CD4-positive, alpha-beta T cell treated with Interferon gamma for 1 hour (primary cell): ENCODE measurements at places on chromosomes 4 and X.

- no peak for DNase-seq
These were observed 5.1 kb upstream of the CXCL9 start for GRCh38 chr4:76012388-76012801.

GRCh38 chrX:119235872-119236622, at the start of gene PGRMC1:
TSS of gene PGRMC1 (plus strand) at chrX:119236285. CDS start at chrX:119236364, 79 bp downstream.
- DNase-seq, result peak; percentile 81

GRCh38 chr4:140837736-140838135, 81.6 kb upstream of the TBC1D9 start:
- no peak for DNase-seq

DNA sequence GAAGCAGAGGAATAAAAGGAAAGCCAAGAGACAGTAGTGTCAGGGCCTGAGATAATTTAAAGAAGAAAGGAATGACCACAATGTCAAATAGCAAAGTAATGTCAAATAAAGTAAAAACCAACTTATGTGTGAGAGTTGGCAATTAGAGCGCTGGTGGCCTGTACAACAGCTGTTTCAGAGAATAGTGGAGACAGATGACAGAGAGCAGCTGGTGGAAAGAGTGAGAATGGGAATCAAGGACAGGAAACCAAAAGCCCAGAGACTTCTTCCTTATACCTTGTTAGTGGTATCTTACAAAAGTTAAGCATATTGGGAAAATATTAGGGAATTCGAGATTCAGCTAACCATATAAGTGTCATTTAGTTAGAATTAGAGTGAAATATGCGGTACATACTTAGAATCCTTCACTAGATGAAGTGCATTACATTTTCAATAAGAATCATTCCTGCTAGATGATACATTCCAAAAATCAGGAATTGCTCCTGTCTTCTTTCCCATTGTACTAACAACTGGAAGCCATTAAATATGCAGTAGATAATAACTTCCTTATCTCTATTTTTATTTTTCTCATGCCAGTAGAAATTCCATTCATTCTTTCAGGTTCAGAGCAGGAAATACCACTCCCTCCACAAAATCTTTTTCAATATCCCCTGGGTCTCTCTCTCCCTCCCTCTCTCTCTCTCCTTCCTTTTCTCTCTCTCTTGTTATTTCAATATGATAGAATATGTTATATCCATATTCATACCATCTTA, 525.4 kb downstream of the CENPC start:
- no peak for DNase-seq

GRCh38 chr4:146243141-146243882, 29.0 kb downstream of the REELD1 start:
- DNase-seq, result peak; percentile 33

DNA sequence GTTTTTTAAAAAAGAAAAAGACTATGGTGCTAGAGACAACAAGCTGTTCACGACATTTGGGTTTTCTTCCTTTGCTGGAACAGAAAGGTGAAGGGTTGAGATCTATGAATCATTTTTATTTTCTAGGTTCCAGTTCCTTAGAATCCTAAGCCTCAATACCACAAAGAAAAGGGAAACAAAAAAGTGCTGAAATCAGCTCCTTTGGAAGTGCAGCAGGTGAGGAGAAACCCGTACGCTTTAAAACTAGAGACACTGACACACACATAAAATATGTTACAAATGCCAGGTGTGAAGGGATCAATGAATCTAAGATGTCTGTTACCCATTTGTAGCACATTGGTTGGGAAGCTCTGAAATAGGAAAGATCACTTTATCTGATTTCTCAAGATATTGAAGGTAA, 125.2 kb downstream of the AREG start:
- DNase-seq, result no peak

DNA sequence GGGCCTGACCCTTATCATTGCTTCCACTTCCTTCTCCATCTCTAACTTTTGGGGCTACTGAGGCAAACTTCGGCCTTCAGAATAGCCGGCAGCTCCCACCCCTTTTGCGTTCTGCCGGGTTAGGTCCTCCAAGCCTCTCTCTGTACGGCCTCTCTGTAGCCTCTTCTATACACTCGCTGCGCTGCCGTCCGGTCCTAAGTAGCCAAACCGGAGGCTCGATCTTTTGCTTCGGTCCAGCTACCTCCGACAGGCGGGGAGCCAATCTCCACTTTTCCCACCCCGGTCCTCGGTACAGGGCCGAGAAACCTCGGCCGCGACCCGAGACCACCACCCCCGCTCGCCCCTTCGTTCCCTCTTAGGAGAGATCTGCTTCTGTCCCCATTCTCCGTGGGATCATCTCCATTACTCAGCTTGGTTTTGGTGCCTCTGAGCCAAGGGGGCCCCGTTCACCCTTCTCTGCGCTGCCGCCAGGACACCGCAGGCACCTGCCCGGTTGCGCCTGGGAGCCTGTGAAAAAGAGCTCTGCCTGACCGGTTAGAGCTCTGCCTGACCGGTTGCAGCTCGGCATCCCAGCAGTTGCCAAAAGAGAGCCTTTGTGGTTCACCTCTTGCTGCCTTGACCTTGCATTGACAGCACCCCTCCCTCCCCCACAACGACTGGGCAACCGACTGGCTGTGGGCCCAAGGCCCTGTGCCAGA, 1.0 kb upstream of the HTR2C start:
- no peak for DNase-seq

GRCh38 chr4:9927341-9928007, 93.8 kb downstream of the SLC2A9 start:
- no peak for DNase-seq

DNA sequence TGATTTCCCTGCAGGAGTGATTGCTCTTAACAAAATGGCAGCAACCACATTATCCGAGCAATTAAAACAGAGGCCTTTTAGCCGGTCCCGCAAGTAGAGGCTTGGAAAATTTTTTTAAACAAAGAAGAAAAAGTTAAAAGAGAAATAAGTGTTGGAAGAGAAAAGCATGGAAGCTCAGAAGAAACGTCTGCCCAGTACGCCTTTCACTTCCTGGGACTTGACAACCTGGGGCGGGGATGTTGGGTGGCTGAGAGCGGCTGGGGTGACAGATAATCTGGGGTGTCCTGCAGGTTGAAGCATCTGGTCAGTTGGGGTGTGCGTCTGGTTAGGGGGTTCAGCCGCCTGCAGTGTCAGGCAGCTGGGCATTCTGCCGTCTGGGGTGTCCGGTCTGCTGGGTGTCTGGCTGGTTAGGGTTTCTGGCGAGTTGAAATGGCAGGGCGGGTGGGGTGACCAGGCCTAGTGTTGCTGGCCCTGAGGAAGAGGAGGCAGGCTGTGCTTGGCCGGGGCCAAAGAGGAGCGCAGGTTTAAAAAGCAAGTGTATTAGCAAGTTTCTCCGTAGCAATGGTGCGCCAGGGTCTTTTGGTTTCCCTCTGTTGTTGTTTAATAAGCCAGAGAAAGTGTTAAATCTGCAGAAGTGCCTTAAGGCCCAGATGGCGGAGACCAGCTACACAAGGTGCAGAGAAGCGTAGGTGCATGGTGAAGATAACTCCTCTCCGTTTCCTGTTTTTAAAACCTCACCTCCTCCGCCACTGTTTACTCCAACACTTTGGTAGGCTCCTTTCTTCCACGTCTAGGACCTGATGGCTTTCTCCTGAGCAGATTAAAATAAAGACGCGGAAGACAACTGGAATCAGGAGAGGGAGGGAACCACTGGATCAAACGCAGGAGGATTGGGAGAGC, 5.6 kb downstream of the HAND2 start:
- DNase-seq, result no peak

DNA sequence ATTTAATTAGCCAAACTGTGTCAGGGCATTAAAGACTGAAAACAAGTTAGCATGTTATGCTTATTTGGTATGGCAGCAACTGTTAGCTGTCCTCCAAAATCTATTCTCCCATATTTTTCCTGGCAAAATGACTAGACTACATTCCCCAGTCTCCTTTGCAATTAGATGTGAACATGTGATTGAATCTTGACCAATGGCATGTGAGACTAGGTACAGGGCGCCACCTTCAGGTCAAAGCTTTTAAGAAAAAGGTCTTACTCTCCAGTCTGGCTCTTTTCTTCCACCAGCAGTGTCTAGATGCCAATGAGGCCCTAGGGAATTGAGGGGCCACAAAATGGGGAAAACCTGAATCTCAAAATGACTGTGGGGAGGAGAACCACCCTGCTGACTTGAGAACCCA, 408.2 kb downstream of the SMARCA1 start:
- no peak for DNase-seq

DNA sequence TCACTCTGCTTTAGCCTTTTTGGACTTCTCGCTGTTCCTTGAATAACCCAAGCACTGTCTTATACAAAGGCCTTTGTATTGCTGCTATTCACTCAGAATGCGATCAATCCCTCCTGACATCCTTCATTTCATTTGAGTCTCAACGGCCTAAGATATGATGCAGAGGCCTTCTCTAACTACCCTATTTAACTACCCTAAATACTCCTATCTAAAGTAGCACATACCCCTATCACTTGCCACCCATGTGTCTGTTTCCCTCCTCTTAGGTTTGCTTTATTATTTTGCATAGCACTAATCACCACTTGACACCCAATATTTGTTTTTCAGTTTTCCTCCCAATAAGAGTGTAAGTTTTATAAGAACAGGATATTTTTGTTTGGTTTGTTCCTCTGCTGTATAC, 42.3 kb upstream of the ACSL4 start:
- no peak for DNase-seq

DNA sequence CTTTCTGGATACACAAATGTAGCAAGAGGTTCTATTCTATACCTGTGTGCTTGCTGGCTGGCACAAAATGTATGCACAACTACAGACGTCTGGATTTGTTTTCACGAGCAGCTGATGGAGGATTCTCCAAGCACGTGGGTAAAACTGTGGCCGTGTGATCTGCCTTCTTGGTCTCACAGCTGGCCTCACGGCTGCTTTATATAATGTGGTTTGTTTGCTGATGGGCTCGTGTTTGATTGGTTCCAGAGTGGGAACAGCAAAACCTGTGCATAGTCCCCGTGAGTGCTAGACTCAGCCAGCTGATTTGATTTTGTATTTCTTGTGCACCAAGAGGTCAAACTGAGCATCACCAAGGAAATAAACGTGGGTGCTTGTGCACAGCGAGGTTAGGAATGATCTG, 262.6 kb upstream of the RPS6KA3 start:
- DNase-seq, result no peak

- DNase-seq, result no peak
These were observed 247.0 kb upstream of the NDST4 start for GRCh38 chr4:115360431-115360830.

GRCh38 chr4:23041501-23041900, 348.8 kb downstream of the GBA3 start:
- DNase-seq, result no peak

- DNase-seq, result no peak
These were observed 421.7 kb upstream of the HTR2C start for GRCh38 chrX:114162068-114162735.

GRCh38 chrX:32678487-32678886, 532.9 kb downstream of the DMD start:
- DNase-seq, result no peak

- DNase-seq, result no peak
These were observed 125.0 kb downstream of the RASGEF1B start for GRCh38 chr4:81346719-81347118.

DNA sequence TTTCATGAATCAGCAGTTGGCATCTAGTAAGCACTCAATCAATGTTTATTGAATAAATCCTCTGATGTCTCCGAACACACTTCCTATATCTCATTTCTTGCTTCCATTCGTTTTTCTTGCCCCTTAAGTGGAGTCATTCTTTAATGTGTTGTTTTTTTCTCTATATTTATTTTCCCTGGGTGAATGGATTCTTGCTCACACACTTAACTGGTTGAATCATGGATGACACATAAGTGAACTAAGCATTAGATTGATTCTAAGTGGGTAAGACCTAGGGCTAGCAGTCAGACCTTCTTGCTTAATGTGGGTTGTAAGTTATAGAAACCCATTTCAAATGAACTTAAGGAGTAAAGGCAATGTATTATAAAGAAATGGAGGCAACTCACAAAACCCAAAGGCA, 111.1 kb downstream of the RTL3 start:
- no peak for DNase-seq

DNA sequence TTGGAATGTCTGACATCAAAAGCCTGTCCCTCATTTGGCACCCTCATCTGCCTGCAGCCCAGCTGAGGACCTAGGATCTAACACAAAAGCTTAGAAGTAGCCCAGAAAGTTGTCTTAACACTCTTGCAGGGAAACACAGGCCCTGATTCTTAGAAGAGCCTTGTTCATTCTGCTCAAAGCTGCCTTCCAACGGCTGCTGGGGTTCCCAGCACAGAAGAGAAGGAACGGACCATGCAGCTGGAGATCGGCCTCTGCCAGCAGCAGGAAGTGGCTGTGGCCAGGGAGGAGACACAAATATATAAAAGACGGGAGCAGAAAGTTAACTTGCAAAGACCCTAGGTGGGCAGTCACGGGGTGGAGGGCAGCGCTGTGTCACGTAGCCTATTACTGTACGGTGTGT, 20.4 kb downstream of the PRPS2 start:
- no peak for DNase-seq

DNA sequence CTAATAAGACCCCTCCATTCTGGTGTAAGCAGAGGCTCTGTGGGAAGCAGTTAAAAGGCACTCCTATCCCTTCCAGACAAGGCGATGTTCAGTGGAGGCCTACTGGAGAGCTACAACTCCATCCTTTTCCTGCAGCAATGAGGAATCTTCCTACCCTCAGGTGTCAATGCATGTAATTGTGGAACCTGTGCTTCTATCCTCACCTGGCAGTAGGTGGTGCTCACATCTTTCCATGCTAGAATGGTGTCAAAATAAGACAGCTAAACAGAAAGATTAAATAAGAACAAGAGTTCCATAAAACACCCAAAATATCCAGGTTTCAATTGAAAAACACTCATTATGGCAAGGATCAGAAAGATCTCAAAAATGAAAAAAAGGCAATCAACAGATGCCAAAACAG, 224.6 kb downstream of the IL15 start:
- DNase-seq, result no peak

DNA sequence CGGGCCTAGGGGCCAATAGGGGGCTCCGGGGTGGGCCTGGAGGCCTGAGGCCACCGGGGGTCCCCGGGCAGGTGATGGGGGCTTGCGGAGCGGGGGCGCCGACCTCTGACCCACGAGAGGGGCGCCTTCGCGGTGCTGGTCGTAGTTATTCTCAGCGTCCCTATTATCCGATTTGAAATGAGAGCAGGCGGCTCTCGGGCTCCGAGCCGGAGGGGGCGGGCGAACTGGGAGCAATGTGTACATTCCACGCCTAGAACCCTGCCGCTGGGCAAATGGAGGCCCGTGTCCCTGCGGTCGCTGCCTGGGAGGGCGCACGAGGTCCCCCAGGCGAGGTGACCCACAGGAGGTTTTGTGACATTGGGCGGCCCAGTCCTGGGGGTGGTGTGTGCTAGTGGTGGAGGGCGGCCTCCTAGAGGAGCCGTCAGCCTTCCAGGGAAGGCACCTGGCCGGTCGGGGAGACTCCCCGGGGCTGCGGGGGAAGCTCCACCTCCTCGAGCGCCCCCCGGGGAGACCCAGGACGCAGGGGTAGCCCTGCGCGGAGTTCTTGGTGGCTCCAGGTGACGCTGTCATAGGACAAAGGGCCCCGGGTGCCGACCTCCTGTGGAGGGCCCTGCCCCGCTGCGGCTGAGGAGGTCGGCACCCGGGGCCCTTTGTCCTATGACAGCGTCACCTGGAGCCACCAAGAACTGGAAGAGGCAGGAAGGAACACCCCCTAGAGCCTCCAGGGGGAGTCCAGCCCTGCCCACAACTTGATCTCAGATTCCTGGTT, 102.6 kb upstream of the PRKX start:
- DNase-seq, result peak; percentile 20
